ENCODE measurements at places on chromosomes 2 and 18.

DNA sequence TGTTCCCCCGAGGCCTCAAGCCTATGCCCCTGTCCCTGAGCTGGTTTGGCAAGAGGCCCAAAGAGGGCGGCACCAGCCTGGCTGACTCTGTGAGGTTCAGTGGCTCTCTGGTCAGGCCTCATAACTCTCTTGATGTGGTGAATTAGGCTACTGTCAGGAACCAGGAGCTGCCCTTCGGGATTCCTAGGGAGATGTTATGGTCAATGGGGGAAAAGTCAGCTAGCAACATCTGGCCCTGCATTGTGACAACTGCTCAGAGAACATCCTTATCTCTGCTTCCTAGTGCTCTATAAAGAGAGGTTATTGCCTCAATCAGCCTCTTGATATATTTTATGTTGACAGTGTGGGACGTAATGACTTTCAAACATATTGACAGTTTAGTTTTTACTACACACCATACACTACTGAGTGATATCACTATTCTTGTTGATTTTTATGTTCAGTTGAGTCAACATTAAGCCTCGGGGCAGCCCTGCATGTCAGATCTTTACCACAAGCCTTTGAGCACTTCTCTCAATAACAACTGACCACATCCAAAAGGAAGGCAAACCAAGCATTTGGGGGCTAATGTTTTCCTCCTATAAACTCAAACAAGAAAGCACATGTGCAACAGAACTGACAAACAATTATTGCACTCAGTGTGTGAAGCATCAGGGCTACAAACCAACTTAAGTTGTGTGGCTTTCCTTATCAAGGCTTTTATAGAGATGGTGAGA is 448.3 kb upstream of the SLC14A2 start:
- DNase-seq, result peak; percentile 65

GRCh38 chr2:11026286-11026921 is 114.7 kb downstream of the KCNF1 start:
- DNase-seq, result no peak

DNA sequence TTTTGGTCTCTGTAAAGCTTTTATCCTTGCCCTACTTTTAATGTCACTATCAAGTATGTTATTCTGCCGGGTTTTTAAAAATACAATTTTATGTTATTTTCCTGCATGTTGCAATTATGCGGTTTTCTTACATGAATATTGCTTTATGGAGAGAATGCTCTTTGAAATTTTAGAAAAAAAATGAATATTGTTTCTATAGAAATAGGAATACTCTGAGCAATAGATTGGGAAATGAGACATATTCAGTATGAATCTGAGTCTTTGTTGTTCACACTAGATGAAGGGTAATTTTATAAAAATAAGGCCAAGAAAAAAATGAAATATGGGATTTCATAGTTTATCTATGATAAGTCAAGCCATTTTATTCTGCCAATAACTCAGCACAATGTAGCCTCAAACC is 142.2 kb upstream of the DTNA start:
- DNase-seq, result no peak

DNA sequence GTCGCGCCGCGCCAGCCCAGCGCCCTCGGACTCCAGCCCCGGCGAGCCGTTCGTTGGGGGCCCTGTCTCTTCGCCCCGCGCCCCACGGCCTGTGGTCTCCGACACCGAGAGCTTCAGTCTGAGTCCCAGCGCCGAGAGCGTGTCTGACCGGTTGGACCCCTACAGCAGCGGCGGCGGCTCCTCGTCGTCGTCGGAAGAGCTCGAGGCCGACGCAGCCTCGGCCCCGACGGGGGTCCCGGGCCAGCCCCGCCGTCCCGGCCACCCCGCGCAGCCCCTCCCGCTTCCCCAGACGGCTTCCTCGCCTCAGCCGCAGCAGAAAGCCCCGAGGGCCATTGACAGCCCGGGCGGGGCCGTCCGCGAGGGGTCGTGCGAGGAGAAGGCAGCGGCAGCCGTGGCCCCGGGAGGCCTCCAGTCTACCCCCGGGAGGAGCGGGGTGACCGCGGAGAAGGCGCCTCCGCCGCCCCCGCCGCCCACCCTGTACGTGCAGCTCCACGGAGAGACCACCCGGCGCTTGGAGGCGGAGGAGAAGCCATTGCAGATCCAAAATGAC is 1.4 kb downstream of the PHLPP1 start:
- DNase-seq, result no peak

- no peak for DNase-seq
Measured at GRCh38 chr2:102059151-102059550, 67.4 kb downstream of the IL1R2 start.

DNA sequence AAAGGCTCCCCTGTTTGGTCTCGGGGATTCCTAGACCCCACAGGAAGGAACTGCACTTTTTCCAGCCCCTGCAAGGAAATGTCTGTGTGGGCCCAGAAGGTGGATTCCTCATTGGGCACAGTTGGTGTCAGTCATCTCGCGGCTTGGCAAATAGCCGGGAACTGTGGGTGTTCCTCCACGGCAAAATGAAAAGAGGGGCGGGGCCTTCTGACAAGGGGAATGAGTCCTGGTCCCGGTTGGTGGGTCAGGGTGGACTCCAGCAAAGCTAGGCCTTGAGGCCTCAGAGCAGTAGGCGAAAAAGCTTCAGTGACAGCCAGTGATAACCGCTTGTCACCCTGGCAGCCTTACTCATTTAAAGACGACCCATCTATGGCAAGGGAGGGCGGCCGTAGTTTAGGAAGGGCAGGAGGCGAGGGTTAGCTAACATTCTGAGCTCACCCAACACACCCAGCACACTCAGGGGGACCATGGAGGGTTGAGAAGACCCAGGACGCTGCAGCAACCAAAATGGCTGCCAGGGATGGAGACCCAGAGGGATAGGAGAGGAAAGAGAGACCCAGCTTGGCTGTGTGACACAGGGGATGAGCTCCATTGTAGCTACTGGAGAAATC is 16.5 kb downstream of the SLC4A3 start:
- peak; percentile 29 for DNase-seq

DNA sequence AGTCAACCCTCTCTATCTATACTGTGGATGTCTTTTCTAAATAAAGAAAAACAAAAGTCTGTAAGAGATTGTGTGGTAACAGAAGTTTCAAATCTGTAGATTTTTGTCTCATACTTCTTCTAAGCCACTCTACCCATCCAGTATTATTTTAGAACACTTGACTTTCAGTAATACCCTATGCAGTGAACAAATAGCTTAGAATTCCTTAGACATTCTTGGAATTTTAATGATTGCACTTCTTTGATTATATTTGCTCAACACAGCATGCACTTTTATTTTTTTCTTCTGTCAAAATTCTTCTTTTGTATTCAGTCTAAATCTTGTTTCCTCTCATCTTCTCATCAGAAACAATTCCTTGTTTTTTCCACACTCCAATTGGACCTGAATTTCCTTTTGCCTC is 1080.2 kb downstream of the SUCLG1 start:
- peak; percentile 33 for DNase-seq

DNA sequence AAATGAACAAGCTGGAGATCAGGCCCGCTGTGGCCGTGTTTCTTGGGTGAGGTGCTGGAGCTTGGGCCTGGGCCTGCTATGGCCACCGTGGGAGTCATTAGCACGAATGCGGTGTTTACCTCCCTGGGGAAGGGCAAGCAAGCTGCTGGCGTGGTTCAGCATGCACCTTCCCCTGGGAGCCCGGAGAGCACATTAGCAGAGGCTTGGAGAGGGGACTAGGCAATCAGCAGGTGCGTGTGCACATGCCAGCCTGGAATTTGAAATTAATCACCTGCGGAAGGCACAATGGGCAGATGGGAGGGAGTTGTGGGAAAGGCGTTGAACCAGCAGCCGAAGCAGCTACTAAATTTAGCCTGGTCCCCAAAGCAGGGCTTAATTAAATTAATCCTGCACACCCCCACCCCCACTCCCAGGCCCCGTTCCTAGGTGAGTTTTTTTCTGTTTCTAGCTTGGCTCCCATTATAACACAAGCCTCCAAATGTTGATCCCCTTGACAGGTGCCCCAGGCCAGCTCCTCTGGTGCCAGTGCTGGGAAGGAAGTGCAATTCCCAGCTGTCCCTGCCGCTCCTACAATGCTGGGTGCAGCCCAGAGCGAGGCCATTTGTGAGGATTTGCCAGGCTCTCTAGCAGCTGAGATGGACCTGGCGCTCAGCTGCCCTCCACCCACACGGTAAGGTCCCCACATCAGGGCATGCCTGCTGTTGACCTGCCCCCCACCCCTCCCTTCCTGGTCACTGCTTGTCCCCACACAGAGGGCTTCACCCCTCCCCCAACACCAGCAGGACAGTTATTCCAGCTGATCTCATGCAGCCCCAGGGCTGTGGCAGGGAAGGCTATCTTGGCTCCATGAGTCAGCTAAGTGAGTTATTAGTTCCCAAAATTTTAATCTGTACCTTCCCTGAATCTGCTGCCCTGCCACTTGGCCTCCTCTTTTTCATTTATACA is 115.0 kb downstream of the ZBTB7C start:
- DNase-seq, result no peak

DNA sequence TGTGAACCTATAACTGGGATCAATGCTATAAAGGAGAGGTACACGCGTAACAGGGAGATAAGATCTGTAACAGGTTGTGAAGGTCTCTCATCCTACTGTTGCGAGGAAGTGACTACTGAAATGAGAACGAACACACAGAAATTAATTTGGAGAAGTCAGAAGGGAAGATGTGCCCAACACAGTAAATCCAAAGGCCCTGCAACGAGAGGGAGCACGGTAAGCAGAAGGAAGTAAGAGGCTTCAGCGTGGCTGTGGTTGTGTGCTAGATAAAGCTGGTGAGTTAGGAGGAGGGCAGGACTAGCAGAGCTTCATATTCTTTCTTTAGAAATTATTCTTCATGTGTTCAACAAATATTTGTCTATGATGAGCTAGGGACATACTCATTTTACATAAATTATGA is 2.5 kb upstream of the ATG16L1 start:
- DNase-seq, result no peak

- no peak for DNase-seq
Measured at GRCh38 chr2:203993560-203993959, 57.0 kb downstream of the ICOS start.

GRCh38 chr18:33838054-33838453 is 260.0 kb downstream of the ASXL3 start:
- DNase-seq, result no peak

- no peak for DNase-seq
Measured at GRCh38 chr18:74901362-74902146, 303.9 kb downstream of the ZNF407 start.

DNA sequence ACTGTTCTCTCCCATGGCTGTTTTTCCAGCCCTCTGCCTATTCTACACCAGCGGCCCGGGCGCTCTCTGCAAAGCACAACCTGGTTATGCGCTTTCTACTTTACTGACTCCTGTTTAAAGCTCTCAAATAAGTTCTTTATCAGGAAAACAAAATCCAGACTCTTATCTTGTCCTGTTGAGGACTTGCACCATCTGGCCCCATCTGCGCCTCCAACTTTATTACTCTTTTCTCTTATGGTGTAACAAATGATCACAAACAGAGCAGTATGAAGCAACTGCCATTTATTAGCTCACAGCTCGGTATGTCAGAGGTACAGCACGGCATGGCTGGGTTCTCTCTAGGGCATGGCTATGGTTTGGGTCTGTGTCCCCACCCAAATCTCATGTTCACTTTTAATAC is 236.5 kb upstream of the NT5C1B start:
- no peak for DNase-seq

DNA sequence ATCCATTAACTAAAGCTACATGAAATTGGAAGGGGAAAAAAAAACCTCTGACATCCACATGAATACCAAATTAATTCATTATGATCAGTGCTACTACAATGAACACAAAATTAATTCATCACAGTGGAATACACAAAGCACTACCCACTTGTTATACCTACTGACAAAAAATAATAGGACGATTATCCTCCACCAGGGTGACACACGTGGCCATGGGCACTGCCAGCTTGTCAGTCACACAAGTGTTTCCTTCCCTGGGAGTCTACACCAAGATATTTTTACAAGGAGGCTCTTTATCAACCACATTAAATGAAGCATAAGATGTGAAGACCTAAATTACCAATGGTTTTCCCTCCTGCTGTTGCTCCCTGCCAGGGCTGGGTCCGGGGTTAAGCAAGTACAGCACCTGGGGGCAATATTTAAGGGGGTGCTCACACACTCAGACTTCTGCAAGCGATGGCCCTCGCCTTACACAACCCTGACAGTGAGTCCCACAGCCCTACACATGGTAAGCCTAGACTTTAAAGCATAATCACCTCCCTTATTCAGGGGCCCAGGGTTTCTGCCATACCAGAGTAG is 90.1 kb downstream of the TCF4 start:
- no peak for DNase-seq

- DNase-seq, result no peak
Measured at GRCh38 chr2:99106913-99107312, 34.6 kb upstream of the C2orf15 start.

DNA sequence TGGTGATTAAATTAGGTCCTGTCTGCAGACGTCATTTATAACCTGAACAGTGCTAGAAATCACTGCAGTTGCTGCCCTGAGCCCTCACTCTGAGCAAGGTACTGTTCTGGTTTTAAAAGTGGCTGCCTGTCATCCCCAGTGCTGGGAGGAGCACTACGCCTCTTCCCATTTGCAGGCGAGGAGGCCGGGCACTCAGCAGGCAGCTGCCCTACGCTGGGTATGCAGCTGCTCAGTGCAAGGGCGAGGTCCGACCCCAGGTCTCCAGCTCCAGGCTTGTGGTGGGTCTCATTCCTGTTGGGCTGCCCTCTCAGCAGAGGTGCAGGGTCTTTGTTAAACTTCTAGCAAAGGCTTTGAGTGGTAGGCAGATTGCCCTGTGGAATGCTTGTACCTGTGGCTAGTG is 15.7 kb downstream of the CNDP2 start:
- no peak for DNase-seq

- DNase-seq, result peak; percentile 73
Measured at GRCh38 chr2:190634381-190634780, 14.5 kb upstream of the NAB1 start.

- no peak for DNase-seq
Measured at GRCh38 chr2:45867800-45868199, 216.3 kb downstream of the PRKCE start.

- DNase-seq, result peak; percentile 6
Measured at GRCh38 chr2:210086292-210086691, 83.9 kb downstream of the RPE start.

- no peak for DNase-seq
Measured at GRCh38 chr18:3599195-3599594, 149.2 kb downstream of the TGIF1 start.
